ENCODE measurements at places on chromosomes 7 and 10.

GRCh38 chr7:94160719-94161435 lies 156.7 kb upstream of the BET1 start:
- no peak for DNase-seq

DNA sequence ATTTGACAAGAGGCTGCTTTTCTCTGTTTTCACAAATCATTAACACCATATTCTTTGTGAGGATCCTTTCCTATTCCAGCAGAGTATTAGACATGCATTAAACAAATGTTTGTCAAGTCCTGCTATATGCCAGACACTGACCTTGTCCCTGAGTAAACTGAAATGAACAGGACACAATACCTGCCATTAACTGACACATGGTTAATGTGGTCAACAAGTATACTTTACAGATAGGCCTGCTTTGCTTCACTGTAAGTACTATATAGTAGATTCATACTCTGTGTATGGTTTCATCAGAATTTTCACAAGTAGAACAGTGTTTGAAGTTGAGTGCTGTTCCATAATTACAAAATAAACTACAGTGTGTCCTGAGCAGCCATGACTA lies 5.9 kb downstream of the TNKS2 start:
- DNase-seq, result no peak

DNA sequence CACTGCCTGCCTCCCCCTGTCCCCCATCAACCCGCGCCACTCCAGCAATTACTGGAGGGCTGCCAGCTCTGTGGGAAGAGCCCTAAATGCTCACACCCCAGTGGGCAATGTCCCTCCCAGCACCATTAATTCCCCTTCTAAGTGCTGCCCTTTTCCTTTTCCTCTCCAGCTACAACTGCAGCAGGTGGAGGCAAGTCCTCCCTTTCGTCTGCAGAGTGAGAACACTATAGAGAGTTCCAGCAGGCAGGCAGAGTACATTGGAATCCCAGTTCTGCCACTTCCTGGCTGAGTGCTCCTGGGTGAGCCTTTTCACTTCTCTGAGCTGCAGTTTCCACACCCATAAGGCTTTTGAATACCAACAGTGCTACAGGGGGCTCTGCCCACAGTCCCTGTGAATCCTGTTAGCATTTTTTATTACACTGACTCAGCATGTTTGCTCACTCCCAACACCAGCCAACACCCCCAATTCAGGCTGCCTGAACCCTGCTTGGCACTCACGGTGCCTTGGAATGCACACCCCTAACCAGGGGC lies 447.0 kb downstream of the GRID1 start:
- DNase-seq, result no peak

GRCh38 chr7:42071372-42072261 lies 165.4 kb downstream of the GLI3 start:
- no peak for DNase-seq

GRCh38 chr7:9242636-9243035 lies 809.2 kb downstream of the NXPH1 start:
- DNase-seq, result no peak

GRCh38 chr7:12761111-12761510 lies 73.7 kb downstream of the ARL4A start:
- no peak for DNase-seq

GRCh38 chr7:156544919-156545715 lies 95.5 kb upstream of the RNF32 start:
- no peak for DNase-seq

GRCh38 chr10:314871-315270 lies 179.6 kb downstream of the ZMYND11 start:
- DNase-seq, result no peak
